ENCODE measurements at places on chromosomes 5 and 9. TPM values are rescaled to one million over a fixed set of nuclear protein-coding genes. Genes with fewer than 3 reads are reported as not detected.

- peak overlapping the region; percentile 29 for H3K27ac ChIP-seq
- H3K4me1 ChIP-seq = no peaks in the 10 kb centered on the region
- H3K27me3 ChIP-seq = no peaks in the 10 kb centered on the region
Measured at GRCh38 chr5:84693256-84693655, 308.6 kb upstream of the EDIL3 start.

GRCh38 chr5:110940136-110940535 lies 131.4 kb upstream of the TSLP start:
- H3K36me3 ChIP-seq = no peaks in the 10 kb centered on the region
- no peaks in the 10 kb centered on the region for H3K27me3 ChIP-seq
- H3K4me3 ChIP-seq = no peak overlapping the region
- H3K27ac ChIP-seq = no peak overlapping the region

DNA sequence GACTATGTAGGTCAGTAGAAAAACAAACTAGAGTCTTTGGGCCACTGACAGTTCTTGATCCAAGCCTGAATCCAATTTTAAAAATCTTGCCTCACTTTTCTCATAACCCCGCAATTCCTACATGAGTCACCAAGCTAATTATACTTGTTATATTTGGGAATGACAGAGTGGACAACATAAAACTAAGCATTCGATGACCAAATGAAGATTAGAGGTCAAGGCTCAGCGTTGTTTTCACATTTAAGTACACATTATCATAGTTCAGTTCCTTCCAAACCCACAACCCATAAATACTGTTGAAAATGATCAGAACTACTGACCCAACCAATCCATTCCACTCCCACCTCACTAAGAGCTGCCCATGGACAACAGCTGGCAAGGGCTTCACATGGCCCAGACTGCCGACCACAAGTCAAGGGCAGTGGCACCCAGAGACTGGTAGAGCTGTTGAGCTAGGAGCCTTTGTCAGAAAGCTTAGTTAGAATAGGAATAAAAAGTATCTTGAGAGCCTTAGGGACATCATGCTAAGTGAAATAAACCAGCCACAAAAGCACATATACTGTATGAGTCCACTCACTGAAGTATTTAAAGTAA lies 64.2 kb downstream of the MYO10 start:
- H3K36me3 ChIP-seq = no peaks in the 10 kb centered on the region
- no peak for DNase-seq
- no peaks in the 10 kb centered on the region for H3K27me3 ChIP-seq

DNA sequence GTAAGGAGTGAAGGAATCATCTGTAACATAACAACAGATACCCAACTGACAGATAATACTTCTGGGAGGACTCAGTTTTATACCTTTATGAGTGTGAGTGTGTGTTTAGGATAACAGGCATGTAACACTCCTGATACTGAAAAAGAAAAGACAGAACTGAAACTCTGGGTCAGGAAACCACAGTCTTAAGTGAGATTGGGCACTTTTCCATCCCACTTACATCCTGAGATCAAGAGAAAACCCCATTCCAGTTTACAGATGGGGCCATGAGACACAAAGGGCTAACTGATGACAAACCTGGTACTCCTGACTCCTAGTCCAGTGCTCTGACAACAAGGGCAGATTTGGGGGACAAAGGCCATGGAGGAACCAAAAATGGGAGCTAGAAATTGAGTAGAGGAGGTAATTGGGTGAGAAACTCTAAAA lies 18.0 kb downstream of the IL5 start:
- no peaks in the 10 kb centered on the region for H3K27me3 ChIP-seq
- peaks cover 6% of the 10 kb centered on the region for H3K4me1 ChIP-seq
- H3K27ac ChIP-seq = no peak overlapping the region
- no peak overlapping the region for H3K4me3 ChIP-seq
- no peaks in the 10 kb centered on the region for H3K36me3 ChIP-seq

GRCh38 chr9:38257626-38258215 lies 134.8 kb upstream of the ALDH1B1 start:
- no peaks in the 10 kb centered on the region for H3K27me3 ChIP-seq
- H3K4me3 ChIP-seq = no peak overlapping the region
- DNase-seq = no peak
- no peaks in the 10 kb centered on the region for H3K36me3 ChIP-seq
- no peaks in the 10 kb centered on the region for H3K4me1 ChIP-seq

C5orf52 gene
- polyA plus RNA-seq = not detected

PCDHA9 gene
- 0.11 TPM for polyA plus RNA-seq

SH3TC2 gene
- polyA plus RNA-seq = 7.3 TPM

LEAP2 gene
- 3.2 TPM for polyA plus RNA-seq

All from spinal cord (tissue), 10 donors.